Effector CD4-positive, alpha-beta T cell (primary cell): ENCODE measurements at places on chromosomes 4 and X.

DNA sequence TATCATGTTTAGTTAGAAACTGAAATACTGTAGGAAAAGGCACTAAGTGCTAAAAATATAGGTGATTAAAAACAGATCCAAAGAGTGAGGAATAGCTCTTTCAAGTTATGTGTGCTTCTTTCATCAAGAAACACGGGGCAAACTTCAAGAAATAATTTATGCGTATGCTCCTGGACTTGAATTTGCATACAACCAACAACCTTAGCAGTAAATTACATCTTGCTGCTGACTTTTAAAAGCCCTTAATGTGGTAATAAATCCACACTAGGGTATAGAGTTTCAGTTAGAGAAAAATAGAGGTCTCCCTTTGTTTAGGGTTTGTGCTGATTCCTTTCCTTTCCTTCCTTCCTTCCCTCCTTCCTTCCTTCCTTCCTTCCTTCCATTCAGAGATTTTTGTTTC is 94.5 kb upstream of the GC start:
- DNase-seq, result no peak

DNA sequence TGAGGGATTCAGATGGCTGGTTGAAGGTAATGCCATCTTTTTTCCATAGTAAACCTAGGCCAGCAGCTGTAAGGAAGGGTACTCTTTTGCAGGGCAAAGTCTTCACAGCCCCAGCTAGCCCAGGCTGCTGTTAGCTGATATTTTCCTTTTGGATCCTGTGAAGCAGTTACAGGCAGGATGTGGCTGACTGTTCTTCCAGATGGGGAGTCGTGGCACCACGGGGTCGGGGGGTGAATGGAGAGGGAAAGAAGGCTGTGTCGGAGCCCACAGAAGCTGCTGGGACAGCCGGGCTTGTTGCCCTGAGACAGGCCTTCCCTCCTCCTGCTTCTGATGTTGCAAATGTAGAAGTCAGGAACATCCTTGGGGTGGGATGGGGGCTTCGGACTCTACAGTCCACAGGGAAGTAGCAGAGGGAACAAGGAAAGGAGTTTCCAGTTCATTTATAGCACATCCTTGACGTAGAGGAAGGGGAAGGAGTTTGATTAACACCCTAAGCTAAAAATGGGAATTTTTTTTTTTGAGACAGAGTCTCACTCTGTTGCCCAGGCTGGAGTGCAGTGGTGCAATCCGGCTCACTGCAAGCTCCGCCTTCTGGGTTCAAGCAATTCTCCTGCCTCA is 64.6 kb upstream of the TMEM150C start:
- DNase-seq, result no peak

DNA sequence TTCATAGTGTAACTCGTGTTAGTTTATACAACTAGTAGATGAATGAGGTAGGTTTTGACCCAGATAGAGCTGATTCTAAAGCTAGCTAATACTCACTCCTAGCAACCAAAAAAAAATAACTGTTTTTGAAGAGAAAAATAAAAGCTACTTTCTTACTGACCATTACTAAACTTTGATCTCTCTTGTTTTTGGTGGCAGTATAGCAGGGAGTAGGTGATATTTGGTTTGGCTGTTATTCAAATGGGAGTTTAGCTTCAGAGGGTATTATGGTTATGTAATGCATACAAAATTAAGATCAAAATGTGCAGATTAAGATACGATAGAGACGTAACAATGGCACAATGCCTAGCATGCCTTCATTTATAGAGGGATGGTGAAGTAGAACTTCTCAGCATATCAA is 1104.5 kb downstream of the PCDH19 start:
- DNase-seq, result no peak

DNA sequence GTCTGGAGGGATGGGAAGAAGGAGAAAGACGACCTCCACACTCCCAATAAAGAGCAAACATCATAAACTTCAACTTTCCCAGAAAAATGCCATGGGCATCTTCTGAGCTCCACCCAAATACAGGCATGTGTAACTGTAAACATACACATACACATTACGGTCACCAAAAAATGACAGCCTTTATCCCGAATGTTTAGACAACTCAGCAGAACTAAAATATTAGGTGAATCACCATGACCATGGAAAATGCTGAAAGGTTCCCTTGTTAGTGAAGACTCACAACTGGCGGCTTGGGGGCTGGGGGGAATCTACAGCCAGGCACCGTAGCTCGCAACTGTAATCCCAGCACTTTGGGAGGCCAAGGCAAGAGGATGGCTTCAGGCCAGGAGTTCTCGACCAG is 33.0 kb downstream of the PRKX start:
- DNase-seq, result no peak

DNA sequence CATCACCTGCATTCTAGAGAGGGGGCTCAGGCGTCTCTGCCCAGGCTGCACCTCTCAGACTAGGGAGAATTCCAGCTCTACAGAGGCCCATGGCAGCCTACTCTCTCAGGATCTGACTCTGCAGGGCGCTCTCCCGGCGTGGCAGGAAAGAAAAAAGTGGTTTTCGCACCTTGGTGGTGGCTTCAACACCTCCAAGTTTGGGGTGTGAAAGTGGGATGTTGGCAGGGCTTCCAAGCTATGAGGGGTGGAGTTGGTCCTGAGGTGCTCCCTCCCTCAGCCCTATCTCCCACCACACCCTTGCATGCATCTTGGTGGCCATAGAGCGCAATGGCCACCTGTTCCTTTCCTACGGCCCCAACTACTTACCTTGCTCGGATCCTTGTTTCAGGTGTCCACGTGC is 166.5 kb downstream of the VSIG4 start:
- DNase-seq, result no peak

DNA sequence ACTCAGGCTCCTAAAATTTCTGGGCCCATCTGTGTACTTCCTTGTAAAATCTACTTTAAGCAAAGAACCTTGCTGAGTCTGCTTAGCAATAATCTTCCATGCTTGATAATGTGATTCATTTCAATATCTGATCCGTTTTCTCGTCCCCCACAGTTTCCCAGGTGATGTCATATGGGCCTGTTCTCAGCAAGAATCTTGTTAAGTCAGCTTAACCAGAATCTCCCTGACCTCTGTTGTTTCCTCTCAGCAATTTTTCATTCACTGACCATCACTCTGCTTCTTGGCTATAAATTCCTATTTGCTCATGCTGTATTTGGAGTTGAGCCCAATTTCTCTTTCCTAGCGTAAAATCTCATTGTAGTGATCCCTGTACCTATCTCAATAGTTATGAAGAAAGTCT is 13.9 kb downstream of the CSN2 start:
- DNase-seq, result no peak

- no peak for DNase-seq
Observed at GRCh38 chr4:155371432-155372043, 5.2 kb downstream of the MAP9 start.

DNA sequence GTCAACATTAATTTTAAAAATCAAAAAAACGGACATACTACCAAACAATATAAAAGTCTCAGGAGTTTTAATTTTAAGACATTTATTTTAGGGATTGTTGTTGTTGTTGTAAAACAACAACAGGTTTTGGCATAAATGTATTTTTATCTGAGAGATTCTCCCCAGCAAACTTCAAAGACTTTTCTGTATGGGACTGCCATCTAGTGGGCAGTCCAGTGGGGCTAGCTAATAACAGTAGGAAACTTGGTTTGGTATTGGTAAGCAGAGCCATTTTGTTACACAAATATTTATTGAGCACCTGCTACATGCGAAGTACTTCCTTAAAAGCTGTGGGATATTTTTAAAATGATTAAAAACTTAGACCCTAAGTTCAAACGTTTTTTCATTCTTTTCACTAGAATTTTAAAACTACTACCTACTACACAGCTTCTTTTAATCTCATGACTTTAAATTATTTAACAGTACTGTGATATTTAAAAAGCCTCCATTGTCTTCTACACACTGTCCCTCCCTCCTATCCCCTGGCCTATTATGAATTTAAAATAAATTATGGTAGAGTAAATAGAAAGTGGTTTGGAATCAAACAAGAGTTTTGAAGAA is 1028.4 kb upstream of the INTU start:
- DNase-seq, result no peak

- no peak for DNase-seq
Observed at GRCh38 chr4:171340258-171340657, 472.9 kb upstream of the GALNTL6 start.

GRCh38 chrX:45329217-45329616 is 128.5 kb upstream of the DIPK2B start:
- no peak for DNase-seq

GRCh38 chrX:110170029-110170428 is 147.9 kb downstream of the AMMECR1 start:
- DNase-seq, result no peak

DNA sequence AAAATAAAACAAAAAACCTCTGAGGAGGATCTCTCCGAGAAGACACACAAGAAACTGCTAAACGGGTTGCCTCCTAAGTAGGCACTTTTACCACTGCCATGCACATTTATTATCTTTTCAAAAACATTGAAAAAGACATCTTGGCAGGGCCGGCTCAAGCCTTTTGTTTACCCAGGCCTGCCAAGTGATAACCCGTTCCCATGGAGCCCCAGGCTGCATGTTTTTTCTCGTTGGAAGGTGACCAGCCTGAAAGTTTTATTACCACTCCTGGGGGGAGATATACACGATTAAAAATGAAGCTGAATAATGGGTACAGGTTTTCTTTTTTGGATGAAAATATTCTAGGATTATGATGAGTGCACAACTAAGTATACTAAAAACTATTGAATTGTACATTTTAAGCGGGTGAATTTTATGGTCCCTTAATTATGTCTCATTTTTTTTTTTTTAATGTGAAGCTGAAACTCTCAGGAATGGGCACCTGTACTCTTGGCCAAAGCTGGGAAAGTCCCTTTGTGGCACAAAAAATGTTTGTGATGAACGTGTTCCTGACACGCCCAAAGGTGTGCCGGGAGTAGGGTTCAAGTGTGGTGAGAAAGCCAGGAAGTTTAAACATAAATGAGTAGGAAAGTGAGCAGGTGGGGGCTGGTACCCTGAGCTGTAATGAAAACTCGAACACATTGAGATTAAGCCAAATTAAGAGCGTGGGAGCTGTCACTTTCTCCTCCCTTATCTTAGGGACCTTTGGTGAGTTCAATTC is 1.5 kb upstream of the MAP7D2 start:
- DNase-seq, result no peak

- no peak for DNase-seq
Observed at GRCh38 chr4:20253735-20254409, 2.2 kb downstream of the SLIT2 start.

- DNase-seq, result no peak
Observed at GRCh38 chrX:153688911-153689590, 1.3 kb downstream of the SLC6A8 start.

DNA sequence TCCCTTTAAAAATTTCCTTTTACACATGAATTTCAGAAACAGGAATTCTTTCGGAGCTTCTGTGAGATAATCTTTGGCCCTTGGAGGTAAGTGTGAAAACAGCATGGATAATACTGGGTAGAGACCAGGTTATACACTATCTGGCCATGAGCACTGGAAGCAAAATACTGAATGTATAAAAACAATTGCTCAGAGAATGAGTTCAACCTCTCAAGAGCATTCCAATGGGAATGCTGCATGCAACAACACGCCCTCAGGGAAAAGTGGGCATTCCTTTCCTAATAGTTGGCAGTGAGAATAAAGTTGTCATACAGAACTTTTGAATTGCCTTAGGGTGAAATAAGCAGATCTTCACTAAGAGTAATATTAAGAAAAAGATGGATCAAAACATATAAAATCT is 574.8 kb upstream of the DIPK2B start:
- no peak for DNase-seq

GRCh38 chr4:168811786-168812651 is 198.0 kb downstream of the CBR4 start:
- DNase-seq, result no peak

DNA sequence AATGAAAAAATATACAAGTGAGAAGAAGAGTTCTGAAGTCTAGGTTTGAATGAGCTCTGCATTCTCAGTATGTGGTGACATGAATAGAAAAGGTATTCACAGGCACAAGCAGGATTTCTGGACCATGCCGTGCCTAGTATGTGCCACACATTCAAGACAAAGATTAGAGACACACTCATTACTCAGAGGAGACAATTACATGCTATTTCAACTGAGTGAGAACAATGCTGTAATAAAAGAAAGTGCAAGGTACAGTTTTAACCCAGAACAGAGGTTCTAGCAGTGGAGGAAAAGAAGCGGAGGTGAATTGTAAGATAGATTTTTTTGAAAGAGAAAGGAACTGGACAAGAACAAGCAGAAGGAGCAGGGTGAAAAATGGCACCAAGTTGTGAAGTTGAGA is 121.0 kb upstream of the RASGEF1B start:
- DNase-seq, result no peak

DNA sequence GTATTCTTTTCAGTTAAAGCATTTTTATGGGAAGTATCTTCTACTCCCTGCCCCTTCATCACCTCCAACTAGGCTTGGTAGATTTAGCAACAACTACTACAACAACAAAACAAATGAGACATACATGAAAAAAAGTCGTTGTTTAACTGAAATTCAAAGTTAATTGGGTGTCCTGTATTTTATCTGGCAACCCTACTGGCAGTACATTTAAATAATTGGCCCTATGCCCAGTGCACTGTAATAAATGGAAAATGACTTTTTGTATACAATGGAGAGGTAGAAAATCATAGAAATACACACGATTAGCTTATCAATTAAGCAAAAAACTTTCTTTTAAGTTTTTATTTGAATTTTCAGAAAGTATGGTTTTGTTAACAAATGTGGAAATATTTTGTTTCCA is 21.4 kb upstream of the CLGN start:
- DNase-seq, result no peak

DNA sequence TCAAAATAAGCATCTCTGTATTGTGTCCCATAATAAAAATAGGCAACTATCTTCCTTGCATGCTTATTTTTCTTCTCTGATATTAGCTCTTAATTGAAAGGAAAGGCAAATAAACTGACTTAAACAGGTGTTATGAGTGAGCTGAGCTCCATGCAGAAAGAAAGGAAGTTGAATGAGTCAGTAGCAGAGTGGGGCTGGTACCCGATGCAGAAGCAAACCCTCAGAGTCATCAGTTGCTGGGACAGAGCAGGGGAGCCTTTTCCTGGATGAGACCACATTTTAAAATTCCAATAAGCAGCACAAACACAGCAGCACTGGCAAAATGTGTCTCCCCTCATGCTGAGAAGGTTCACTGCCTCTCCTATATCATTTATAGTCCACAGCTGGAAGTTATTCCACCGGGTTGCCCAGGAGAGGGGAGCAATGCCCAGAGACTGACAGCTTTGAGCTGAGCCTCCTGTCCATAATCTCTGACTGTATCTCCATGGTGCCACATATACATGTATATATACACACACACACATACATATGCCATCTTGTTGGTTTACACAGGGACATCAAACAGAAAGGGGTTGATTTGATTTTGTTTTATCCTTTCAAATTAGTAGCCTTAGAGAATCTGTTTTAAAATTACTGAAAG is 274.3 kb upstream of the PPARGC1A start:
- DNase-seq, result no peak

- no peak for DNase-seq
Observed at GRCh38 chr4:93066749-93067148, 761.8 kb upstream of the ATOH1 start.

DNA sequence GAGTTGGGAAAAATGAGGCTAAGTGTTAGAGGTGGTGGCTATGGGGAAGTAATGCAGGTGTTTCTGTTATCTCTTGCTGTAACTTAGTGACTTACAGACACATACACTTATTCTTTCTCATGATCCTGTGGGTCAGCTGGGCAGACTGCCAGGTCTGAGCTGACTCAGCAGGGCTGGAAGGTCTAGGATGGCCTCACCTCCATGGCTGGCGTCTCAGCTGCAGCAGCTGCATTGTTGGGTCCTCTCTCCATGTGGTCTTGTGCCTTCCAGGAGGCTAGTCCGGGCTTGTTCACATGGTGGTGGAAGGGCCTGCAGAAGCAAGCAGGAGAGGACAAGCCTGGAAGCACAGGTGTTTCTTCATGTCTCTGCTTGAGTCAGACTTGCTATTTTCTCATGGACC is 172.7 kb downstream of the NHS start:
- DNase-seq, result no peak

GRCh38 chr4:138890891-138891570 is 124.5 kb upstream of the NOCT start:
- no peak for DNase-seq
